ENCODE measurements at places on chromosomes 3 and 15.

- DNase-seq, result no peak
Observed at GRCh38 chr3:31937225-31937624, 43.8 kb downstream of the OSBPL10 start.

- DNase-seq, result no peak
Observed at GRCh38 chr15:41025393-41025792, 72.1 kb downstream of the CHAC1 start.

GRCh38 chr3:191721390-191721861 is 260.5 kb downstream of the PYDC2 start:
- no peak for DNase-seq

DNA sequence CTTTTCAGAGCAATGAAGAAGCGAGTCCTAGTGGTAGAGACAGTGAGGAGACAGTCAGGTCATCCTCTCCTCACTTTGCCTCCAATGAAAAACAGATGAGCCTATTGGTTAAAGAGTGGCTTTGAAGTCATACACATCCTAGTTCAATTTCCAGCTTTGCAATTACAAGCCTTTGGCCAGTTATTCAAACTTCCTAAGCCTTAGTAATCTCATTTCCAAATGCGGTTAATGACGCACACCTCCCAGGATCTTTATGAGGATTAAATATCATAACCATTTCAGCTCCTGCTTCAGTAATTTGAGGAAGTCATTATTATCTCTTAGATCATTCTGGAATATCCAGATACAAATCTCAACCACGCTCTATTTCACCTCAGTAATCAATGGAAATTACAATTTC is 10.0 kb upstream of the ST6GAL1 start:
- DNase-seq, result no peak

DNA sequence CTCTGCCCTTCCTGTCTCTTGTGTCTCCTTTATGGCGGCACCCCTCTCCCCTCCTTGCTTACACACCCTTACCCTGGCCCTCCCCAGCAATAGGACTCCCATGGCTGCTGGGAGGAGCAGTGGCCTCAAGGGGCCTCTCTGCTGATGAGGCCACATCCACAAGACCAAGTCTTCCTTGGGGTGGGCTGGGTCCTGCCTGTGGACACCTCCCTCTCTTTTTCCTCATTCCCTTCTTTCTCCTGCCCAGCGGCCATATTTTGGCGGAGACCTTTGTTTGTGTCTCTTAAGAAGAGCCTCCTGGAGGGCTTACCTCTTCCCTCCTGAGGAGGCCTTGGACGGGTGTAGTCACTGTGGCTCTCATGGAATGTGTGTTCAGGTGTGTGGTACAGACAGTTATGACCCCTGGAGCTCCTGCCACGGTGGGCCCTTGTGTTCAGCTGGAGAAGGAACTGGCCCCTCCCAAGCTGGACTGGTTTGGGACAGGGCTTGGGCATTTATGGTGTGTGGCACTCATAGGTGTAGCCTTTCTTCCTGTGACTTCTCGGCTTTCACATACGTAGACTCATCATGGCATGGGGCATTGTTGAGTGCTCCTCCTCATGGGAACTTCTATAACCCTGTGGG is 56.6 kb upstream of the APEH start:
- no peak for DNase-seq

GRCh38 chr3:40691452-40691861 is 166.7 kb downstream of the ZNF621 start:
- DNase-seq, result no peak

GRCh38 chr3:73107676-73108187 is 46.3 kb downstream of the EBLN2 start:
- no peak for DNase-seq

DNA sequence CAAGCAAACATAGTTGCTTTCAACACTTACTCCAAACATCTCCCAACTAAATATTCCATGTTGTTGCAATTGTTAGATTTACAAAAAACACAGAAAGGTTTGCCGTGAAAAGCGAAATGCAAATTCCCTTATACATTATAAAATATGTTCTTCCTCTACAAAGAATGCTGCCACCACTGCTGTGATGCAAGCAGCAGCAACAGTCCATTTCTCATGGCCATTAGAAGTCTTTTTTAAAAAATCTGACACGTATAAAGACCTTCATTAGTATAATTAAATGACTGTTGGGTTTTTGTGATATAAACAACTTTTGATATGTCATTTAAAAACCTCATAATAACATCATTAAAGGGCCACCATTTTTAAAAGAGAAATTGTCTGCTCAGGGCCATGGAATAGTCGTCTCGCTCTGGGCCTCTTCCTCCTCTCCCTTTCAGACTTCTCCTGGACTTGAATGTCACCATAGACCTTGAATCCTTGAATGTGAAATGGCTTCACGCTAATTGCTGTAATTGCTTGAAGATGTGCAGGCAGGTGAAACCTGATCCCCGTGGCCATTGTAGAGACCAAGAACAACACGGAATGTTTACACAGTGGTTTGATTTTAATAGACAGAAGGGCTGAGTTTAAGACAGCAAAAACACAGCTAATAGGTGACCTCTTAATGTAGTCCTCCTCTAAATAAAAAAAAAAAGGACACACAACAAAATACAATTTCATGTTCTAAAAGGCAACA is 450.4 kb downstream of the FOXP1 start:
- DNase-seq, result no peak

GRCh38 chr3:156948402-156949210 is 122.5 kb downstream of the LEKR1 start:
- DNase-seq, result no peak

DNA sequence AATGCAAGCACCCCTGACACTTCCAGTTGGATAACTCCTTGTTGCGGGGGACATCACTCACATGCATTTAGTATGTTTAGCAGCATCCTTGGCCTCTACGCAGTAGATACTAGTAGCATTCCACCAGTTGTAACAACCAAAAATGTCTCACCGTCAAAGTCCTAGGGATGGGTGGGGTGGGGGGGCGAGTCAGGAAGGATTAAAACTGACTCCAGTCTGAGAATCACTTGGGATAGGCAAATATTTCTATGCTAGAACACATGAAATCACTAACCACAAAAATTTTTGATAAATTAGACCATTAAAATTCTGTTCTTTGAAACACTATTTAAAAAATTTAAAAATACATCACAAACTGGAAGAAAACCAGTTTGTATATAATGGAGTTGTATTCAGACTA is 18.0 kb downstream of the ICE2 start:
- DNase-seq, result no peak

- DNase-seq, result no peak
Observed at GRCh38 chr3:45313743-45314403, 74.5 kb upstream of the LARS2 start.

GRCh38 chr3:53043738-53044137 is 2.1 kb downstream of the SFMBT1 start:
- DNase-seq, result no peak

DNA sequence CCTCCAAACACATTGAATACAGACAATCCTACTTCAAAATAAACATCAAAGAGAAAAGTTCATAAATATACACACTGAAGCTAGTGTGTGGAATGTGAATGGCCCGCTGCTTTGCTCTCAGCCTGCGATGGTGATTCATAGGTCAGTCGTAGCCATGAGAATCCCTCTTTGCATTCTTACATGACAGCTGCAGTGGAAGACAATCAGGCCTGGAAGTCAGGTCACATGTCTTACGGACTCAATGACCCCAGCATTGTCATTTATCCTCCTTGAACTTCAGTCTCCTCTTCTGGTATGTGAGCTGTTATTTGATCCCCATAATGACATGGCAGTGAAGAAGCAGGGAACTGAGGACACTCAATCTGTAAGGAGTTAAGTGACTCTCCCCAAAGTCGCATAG is 217.8 kb upstream of the EOMES start:
- no peak for DNase-seq

GRCh38 chr15:39083213-39083612 is 497.7 kb upstream of the THBS1 start:
- DNase-seq, result no peak

- no peak for DNase-seq
Observed at GRCh38 chr15:40088929-40089755, 19.5 kb downstream of the BMF start.

GRCh38 chr3:174581558-174581957 is 277.6 kb upstream of the NAALADL2 start:
- DNase-seq, result no peak

DNA sequence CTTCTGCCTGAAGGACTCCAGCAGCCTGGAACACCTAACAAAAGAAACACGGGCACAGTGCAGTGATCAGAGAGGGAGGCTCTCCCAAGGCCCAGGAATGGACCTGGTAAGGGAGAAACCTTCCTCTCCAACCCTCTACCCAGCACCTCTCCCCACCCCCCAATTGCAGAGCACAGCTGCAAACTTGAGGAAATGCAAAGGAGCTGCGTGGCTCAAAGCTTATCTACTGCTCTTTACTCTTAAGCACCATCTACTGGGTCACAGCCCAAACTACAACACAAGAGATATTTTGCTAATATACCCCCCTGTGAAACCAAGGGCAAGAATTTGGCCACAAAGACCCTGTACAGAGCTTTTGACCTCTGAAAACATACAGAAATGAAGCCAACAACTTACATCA is 328.3 kb downstream of the OXSM start:
- DNase-seq, result no peak

- DNase-seq, result no peak
Observed at GRCh38 chr3:24521420-24522145, 26.9 kb upstream of the THRB start.

DNA sequence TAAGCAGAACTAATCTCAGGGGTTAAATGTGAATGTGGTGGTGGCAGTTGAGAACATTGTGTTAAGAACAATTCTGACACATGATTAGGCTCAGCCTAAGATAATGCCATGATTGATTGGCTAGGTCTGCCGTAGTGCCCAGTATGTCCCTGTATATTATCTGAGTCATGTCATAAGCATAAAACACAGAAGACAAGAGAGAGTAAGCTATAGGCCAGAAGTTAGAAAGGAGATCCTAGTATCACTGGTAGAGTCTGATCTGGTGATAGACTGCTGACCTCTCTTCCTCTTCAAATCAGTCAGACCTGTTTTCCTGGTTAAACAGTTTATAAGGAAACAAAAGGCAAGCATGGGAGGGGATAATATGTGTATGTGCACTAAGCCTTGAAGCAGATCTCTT is 30.1 kb upstream of the ATP8B4 start:
- DNase-seq, result no peak

GRCh38 chr15:57567891-57568290 is 23.8 kb upstream of the MYZAP start:
- no peak for DNase-seq

GRCh38 chr3:151347432-151347831 is 18.1 kb upstream of the P2RY13 start:
- DNase-seq, result no peak

- no peak for DNase-seq
Observed at GRCh38 chr3:58898513-58898912, 151.3 kb downstream of the CFAP20DC start.

GRCh38 chr3:32958509-32958908 is 7.1 kb downstream of the CCR4 start:
- no peak for DNase-seq

DNA sequence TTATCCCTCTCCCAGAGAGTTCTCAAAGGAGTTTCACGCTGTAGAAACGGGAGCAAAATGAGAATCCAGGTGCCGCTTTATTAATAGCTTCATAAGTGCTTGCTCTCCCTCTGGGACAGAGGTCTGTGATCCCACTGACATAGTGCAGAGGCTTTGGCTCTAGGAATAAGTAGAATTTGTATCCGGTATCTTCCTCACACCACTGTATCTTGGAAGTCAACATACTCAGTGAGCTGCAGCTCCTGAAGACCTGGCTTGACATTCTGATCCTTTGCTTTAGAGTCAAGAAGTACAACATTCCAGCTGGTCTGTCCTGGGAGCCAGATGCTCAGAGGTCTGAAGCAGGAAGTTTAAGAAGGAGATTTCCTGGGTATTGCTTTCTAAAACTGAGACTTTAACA is 323.0 kb downstream of the LPP start:
- DNase-seq, result no peak

DNA sequence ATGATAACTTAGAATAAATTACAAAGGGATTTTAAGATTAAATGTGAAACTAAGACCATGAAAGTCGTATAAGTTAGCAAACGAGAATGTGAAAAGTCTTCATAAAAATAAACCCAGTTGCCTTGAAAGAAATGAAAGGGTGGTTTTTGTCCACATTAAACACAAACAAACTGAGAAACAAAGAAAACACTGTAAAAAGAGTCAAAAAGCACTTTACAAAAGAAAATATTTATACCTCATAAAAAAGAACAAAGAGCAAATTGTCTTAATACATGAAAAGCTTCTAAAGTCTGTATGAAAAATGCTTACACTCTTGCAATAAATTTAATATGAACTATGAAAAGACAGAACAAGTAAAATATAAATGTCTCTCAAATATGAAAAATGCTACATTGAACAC is 865.9 kb upstream of the CADM2 start:
- no peak for DNase-seq

DNA sequence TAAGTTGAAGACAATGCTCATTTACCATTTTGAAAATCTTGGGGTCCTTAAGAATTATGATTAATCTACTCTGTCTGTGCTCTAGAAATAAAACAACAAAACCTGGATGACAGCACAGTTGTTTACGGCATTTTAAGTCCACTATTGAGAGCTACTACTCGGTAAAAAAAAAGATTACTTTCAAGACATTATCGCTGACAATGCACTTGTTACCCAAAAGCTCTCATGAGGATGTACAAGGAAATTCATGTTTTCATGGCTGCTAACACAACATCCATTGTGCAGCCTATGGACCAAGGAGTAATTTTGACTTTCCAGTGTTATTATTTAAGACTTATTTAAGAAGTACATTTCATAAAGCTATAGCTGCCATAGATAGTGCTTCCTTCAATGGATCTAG is 221.3 kb downstream of the GRM7 start:
- no peak for DNase-seq

DNA sequence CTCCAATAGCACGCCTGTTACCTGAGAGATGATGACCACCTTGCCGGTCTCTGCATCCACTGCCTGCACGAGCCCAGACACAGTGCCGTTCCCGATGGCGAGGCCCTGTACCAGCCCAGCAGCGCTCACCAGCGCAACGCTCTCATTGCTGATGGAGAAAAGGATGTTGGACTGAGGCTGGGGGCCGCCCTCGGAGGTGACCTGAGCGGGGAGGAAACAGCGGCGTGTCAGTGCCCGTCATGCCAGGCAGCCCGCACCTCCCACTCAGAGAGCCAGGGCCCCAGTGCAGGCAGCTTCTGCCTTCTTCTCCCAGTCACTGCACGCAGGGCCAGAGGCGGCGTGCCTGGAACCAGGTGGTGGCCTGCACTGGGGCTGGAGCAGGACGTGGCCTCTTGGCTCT is 80.3 kb downstream of the NUP210 start:
- DNase-seq, result no peak

All from T-helper 2 cell (primary cell).